ENCODE measurements at places on chromosomes 11 and 22. TPM values are rescaled to one million over a fixed set of nuclear protein-coding genes. Genes with fewer than 3 reads are reported as not detected.

HBE1 gene
- not detected for polyA plus RNA-seq

ZNF215 gene
- 6.3 TPM for polyA plus RNA-seq

MISFA gene
- 2.6 TPM for polyA plus RNA-seq

NNMT gene
- 4.8 TPM for polyA plus RNA-seq

MICALL1 gene
- not detected for polyA plus RNA-seq

KCNJ4 gene
- polyA plus RNA-seq, result not detected

ADAMTS15 gene
- 0.07 TPM for polyA plus RNA-seq

CNTF gene
- polyA plus RNA-seq, result not detected

CSKMT gene
- polyA plus RNA-seq, result 5.4 TPM

LBHD1 gene
- polyA plus RNA-seq, result not detected

SCUBE1 gene
- polyA plus RNA-seq, result not detected

ELFN2 gene
- polyA plus RNA-seq, result 0.19 TPM

RIMBP3B gene
- polyA plus RNA-seq, result 0.15 TPM

CRYBA4 gene
- polyA plus RNA-seq, result not detected

CSNK2A3 gene
- 4.1 TPM for polyA plus RNA-seq

SLC43A3 gene
- polyA plus RNA-seq, result 3.0 TPM

C11orf91 gene
- not detected for polyA plus RNA-seq

MEI1 gene
- 7.7 TPM for polyA plus RNA-seq

TRIM49C gene
- polyA plus RNA-seq, result not detected

TPBGL gene
- 1.0 TPM for polyA plus RNA-seq

RRP7A gene
- 6.3 TPM for polyA plus RNA-seq

KCNQ1 gene
- not detected for polyA plus RNA-seq

GRM5 gene
- polyA plus RNA-seq, result 6.9 TPM

DRD2 gene
- not detected for polyA plus RNA-seq

GGTLC2 gene
- polyA plus RNA-seq, result not detected

C22orf42 gene
- not detected for polyA plus RNA-seq

CALCB gene
- polyA plus RNA-seq, result not detected

GAB4 gene
- not detected for polyA plus RNA-seq

EHF gene
- not detected for polyA plus RNA-seq

INS gene
- not detected for polyA plus RNA-seq

TRIM22 gene
- not detected for polyA plus RNA-seq

MN1 gene
- polyA plus RNA-seq, result 0.66 TPM

CARD16 gene
- 9.0 TPM for polyA plus RNA-seq

WNT7B gene
- 0.45 TPM for polyA plus RNA-seq

OR5AK2 gene
- not detected for polyA plus RNA-seq

B4GALNT4 gene
- polyA plus RNA-seq, result 0.56 TPM

GAS2 gene
- polyA plus RNA-seq, result 17.1 TPM

PPFIA1 gene
- polyA plus RNA-seq, result 20.7 TPM

OR51S1 gene
- not detected for polyA plus RNA-seq

PYGM gene
- polyA plus RNA-seq, result 0.69 TPM

CCDC73 gene
- polyA plus RNA-seq, result 0.91 TPM

BACE1-AS gene
- polyA plus RNA-seq, result 32.4 TPM

NXPE2 gene
- 0.30 TPM for polyA plus RNA-seq

LSP1 gene
- 6.2 TPM for polyA plus RNA-seq

MRPL17 gene
- polyA plus RNA-seq, result 43.2 TPM

C11orf21 gene
- polyA plus RNA-seq, result not detected

SLC25A18 gene
- 0.86 TPM for polyA plus RNA-seq

TPST2 gene
- 7.4 TPM for polyA plus RNA-seq

DNAJC4 gene
- 8.8 TPM for polyA plus RNA-seq

VSIG10L2 gene
- polyA plus RNA-seq, result not detected

Data from Purkinje cell (primary cell).